ENCODE measurements at places on chromosomes 1 and 21. TPM values are rescaled to one million over a fixed set of nuclear protein-coding genes. Genes with fewer than 3 reads are reported as not detected.

DNA sequence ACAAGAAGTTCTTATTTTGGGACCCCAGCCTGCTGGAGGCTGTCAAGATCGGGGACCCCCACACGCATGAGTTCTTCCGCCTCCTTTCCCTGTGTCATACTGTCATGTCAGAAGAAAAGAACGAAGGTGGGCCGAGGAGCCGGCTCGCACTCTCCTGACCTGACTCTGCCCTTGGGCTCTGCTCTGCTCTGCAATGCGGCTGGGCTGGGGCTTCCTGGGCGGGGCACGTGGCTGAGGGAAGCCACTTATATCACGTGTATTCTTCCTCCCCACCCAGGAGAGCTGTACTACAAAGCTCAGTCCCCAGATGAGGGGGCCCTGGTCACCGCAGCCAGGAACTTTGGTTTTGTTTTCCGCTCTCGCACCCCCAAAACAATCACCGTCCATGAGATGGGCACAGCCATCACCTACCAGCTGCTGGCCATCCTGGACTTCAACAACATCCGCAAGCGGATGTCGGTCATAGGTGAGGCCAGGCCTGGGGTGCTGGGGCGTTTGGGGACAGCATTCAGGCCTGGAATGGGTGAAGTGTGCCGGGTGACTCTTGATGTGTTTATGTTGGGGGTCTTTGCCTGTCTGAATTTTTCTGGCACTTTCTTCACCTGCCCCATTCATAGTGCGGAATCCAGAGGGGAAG is 17.6 kb downstream of the ATP8B2 start:
- DNase-seq: no peak
- no peaks in the 10 kb centered on the region for H3K27me3 ChIP-seq
- no peaks in the 10 kb centered on the region for H3K4me1 ChIP-seq
- no peak overlapping the region for H3K27ac ChIP-seq
- H3K36me3 ChIP-seq: peaks cover 80% of the 10 kb centered on the region
- no peak overlapping the region for H3K4me3 ChIP-seq

Gene NIBAN1
- total RNA-seq: 28.4 TPM

Gene LCE1D
- total RNA-seq: not detected

DNA sequence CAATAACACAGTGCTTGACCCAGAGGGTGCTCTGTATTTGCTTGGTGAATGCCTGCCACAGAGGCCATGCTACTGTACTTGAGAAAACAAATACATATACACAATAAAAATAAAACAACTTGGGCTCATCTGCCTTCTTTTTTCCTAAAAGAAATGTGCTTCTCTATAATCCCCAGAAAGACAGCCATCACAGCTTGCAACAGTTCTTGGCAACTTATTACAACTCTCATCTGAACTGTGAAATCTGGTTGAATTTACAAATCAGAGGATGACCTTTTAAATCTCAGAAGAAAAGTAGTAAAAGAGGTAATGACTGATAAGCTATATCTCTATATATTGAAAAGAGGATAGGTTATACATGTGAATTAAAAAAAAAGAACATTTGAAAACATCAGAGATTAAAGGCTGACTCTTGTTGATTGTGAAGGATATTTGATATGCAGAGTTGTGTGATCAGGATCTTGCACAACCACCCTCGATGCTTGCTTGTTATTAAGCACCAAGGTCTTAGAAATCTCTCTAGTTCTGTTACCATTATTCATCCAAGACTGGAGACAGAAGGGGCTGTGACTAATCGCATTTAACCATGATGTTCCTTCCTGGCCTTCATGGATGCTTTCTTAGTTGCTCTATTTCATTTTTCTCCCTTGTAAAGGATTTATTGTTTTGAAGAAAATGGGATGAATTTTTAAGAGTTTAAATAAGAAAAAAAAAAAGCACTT is 213.4 kb downstream of the APP start:
- H3K27me3 ChIP-seq: no peaks in the 10 kb centered on the region
- peak overlapping the region; percentile 50 for H3K27ac ChIP-seq
- no peak overlapping the region for H3K4me3 ChIP-seq
- peak; percentile 74 for DNase-seq

Gene NKAIN1
- 32.0 TPM for total RNA-seq

- no peak overlapping the region for H3K4me3 ChIP-seq
- no peaks in the 10 kb centered on the region for H3K36me3 ChIP-seq
- no peaks in the 10 kb centered on the region for H3K4me1 ChIP-seq
- no peak for DNase-seq
These were observed 290.0 kb downstream of the S1PR1 start for GRCh38 chr1:101526813-101527212.

- no peaks in the 10 kb centered on the region for H3K27me3 ChIP-seq
- no peak for DNase-seq
- H3K4me1 ChIP-seq: no peaks in the 10 kb centered on the region
- no peak overlapping the region for H3K27ac ChIP-seq
- no peak overlapping the region for H3K4me3 ChIP-seq
- H3K36me3 ChIP-seq: no peaks in the 10 kb centered on the region
These were observed 218.1 kb upstream of the KAZN start for GRCh38 chr1:14380408-14380807.

Measured in adrenal gland (tissue), 19 donors.